ENCODE measurements at places on chromosomes 1 and 21.

GRCh38 chr1:40766017-40766416 is 17.6 kb upstream of the KCNQ4 start:
- no peak for DNase-seq

GRCh38 chr1:100658716-100659026 is 60.9 kb upstream of the VCAM1 start:
- no peak for DNase-seq

- DNase-seq: no peak
Observed at GRCh38 chr1:35499652-35500176, 57.5 kb downstream of the KIAA0319L start.

- DNase-seq: peak; percentile 40
Observed at GRCh38 chr1:53308506-53308905, 19.4 kb downstream of the LRP8 start.

DNA sequence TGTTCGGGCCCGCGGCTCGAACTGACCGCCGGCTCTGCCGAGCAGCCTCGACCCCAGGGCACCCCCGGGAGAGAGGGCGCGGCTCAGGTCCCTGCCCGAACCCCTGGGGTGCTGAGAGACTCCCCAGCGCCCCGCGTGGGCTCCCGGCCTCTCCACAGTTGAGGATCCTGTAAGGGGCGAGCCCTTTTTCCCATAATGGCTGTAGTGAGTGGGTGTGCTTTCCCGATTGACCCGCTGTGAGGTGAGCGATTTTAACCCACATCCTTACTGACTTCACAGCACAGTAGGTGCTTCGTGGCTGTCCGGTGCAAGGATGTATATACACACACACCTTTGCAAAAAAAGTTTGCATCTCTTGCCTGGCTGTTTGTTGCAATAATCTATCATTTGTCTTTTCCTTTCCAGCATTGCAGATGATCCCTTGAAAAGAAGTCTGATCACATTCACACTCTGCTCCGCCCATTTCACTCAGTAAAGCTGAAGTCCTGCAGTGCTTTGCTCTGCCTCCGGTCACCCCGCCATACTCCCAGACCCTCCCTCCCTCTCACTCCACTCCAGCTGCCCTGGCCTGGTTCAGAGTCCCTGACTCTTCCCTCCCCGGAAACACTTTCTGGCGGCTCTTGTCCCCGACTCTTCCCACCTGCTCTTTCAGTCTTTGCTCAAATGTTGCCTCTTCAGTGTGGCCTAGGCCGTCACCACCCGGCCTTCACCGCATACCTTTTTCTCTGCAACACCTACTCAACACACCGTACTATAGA is 955 bp upstream of the UBE2G2 start:
- DNase-seq: peak; percentile 53

DNA sequence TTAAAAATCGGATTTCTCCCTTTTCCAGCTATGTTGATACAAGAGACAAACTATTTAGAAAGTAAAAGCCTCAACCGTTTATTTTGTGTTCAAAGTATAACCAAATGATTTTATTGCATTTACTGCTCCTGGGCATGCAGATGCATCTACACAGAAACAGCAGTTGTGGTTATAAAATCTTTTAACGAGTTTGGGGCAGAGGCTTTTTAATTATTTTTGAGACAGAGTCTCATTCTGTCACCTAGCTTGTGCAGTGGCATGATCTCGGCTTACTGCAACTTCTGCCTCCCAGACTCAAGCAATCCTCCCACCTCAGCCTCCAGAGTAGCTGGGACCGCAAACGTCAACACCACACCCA is 33.6 kb downstream of the ZNF496 start:
- DNase-seq: no peak

GRCh38 chr1:43337588-43337987 is at the start of gene MPL:
Gene MPL, plus strand, starts transcription at chr1:43337818. Its CDS starts 31 bp downstream, at chr1:43337849.
- no peak for DNase-seq

GRCh38 chr1:5935026-5935425 is 57.2 kb downstream of the NPHP4 start:
- no peak for DNase-seq

GRCh38 chr1:68270951-68271350 is 38.6 kb upstream of the WLS start:
- no peak for DNase-seq

GRCh38 chr21:21605521-21605920 is 607.3 kb downstream of the NCAM2 start:
- DNase-seq: no peak

DNA sequence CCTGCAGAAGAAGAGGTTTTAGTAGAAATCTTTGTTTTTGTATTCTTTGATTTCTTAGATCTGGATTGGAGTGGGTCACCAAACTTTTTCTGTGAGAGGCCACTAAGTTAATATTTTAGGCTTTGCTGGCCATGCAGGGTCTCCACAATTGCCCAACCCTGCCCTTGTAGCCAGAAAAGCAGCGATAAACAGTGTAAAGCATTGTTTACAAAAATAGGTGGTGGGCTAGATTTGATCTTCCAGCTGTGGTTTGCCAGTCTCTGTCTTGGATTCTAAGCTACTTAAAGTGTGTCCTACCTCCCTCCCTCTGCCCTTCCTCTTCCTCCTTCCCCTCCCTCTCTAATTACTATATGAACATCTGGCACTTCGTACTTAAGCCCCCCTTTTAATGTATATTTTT is 68.0 kb downstream of the LAMC1 start:
- DNase-seq: no peak

DNA sequence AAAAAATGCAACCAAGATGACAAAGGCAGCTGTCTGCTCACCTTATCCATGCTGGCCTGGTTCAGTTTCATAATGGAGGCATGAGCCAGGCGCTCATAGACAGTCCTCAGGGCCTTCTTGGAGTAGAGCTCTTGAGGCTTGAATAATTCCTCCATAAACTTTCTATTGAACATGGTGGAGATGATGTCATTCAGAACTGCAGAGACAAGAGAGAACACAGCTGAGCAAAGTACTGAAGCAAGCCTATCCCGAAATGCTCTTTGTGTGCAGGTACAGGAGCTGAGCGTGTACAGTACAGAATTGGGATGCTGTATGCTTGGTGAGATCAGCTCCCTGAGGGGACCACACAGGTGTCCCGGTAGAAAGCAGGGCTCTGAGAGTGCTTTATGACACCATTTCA is 11.5 kb downstream of the OSCP1 start:
- no peak for DNase-seq

DNA sequence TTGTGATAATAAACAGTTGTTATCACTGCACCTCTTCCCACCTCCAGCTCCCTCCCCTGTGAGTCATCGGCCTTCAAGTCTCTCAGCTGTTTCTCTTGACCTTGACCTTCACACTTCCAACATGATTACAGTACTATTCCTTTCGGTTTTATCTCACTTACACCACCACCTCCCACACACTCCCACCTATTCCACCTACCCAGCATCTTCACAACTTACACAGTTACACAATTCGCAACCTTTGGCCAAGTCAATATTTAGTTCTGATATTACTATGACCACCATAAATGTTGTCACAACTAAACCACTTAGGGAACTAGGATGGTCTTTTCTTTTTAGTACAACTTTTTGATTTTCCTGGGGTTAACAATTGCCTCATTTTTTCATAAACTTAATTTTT is 60.2 kb downstream of the RIPK4 start:
- DNase-seq: no peak

DNA sequence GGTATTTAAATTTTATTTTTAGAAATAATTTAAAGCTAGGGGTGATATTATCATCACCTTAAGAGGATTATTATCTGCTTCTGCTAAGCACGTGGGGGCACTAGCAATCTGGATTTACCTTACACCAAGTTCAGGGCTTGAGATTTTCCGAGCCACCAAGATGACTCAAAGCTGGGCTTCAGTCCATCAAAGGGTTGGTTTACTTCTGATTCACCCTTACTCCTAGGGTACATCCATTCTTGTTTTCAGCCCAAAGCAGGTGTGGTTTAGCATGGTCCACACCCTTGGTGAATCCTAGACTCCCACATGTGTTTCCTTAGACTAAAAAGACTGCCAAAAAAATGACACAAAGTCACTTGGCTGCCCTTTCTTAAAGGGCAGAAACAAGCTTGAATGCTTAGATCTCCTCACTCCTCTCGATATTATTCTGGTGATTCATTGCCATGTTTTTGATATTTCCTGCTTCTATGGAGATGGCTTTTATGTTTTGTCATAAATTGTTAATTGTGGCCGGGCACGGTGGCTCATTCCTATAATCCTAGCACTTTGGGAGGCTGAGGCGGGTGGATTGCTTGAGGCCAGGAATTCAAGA is 9.8 kb upstream of the PRSS38 start:
- DNase-seq: no peak

GRCh38 chr1:19562847-19563246 is 77.5 kb upstream of the CAPZB start:
- no peak for DNase-seq

DNA sequence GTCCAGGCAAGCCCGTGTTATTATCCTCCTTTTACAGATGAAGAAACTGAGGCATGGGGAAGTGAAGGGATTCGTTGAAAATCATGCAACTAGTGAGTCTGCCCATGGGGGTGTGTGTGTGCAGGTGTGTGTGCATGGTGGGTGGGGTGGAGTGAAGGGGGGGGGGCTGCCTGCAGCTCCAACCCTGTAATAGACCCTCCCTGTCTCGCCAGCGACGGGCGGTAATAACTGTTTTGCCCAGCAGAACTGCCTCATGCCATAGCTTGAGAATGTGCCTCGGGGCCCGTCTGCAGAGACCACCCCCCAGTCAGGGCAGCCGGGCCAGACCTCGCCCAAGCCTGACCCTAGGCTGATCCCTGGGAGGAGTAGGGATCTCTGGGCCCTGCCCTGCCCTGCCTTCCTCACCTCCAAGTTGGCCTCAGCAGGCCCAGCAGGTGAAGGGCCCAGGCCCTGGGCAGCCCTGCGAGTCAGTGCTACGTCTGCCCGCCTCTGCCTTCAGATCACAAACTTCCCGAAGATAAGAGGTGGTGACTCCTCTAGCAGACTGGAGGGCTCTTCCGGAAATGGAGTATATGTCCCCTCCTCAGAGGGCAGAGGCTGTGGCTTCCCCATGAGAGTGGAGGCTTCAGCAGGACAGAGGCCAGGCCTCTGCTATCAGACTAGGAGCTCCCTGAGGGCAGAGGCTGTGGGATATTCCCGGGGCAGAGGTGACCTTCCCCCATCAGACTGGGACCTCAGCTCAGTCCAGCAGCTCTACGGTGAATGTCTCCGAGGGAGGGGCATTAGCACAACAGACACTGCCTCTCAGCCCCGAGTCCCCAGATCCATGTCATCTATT is 15.7 kb upstream of the EPHA2 start:
- no peak for DNase-seq

GRCh38 chr1:243903895-243904294 is 53.9 kb upstream of the AKT3 start:
- no peak for DNase-seq

DNA sequence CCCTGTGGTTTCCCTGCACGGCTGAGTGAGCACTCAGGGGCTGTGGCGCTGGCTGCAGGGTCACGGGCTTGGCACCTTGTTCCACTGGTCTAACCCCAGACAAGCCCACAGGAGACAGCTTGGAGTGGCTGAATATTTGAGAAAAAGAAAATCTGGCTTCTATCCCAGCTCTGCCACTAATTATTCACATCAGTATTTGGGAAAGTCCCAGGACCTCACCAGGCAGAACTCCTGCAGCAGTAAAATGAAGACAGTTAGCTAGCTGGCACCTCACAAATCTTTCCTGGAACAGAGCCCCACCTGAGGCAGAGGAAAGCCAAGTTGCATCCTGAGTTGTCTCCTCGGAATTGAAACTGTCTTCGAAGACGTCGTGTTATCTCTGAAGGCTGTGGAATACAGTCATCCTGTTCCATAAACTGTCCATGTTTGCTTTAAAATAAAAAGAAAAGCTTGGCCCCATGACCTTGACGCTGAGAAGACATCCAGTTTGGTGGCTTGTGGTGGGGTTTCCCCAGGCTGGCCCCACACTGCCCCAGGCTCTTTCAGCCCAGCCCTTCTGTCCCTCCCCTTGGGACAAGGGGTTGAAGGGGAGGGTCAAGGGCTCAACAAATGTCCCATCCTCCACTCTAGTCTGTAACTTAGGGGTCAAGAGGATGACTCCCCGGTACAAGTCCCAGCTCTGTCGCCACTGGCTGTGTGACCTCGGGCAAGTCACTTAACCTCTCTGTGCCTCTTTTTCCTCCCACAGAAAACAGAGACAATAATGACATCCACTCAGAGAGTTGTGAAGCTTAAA is 93.8 kb upstream of the TMPRSS2 start:
- DNase-seq: no peak

GRCh38 chr1:183776731-183777130 is 28.2 kb upstream of the RGL1 start:
- DNase-seq: no peak
